HFFc6 (cell line): ENCODE measurements at places on chromosomes 2 and 18. TPM values are rescaled to one million over a fixed set of nuclear protein-coding genes. Genes with fewer than 3 reads are reported as not detected.

SEMA4C gene
- 12.4 and 14.3 TPM in 2 replicates for total RNA-seq

AKAIN1 gene
- total RNA-seq: not detected in 3 replicates

COLEC11 gene
- not detected in 3 replicates for total RNA-seq

GALR1 gene
- not detected in 3 replicates for total RNA-seq

EML6 gene
- total RNA-seq: 0.24 to 1.1 TPM (median 0.37 TPM) in 3 replicates

CXCR4 gene
- total RNA-seq: not detected in 3 replicates

CRYGD gene
- total RNA-seq: not detected in 2 replicates

UGT1A3 gene
- total RNA-seq: not detected in 3 replicates

ASTL gene
- total RNA-seq: 0.17 TPM in 1 of 3 replicates, not detected in the others

SH3RF3 gene
- total RNA-seq: 2.4 to 4.2 TPM (median 2.7 TPM) in 3 replicates

SCYGR4 gene
- not detected in 3 replicates for total RNA-seq

MRPS9 gene
- total RNA-seq: 22.2 to 26.9 TPM (median 26.7 TPM) in 3 replicates

SRD5A2 gene
- not detected in 3 replicates for total RNA-seq

CCL20 gene
- not detected in 3 replicates for total RNA-seq

PROM2 gene
- 0.08 to 0.41 TPM (median 0.27 TPM) in 3 replicates for total RNA-seq

CCDC88A gene
- total RNA-seq: 35.2 to 54.7 TPM (median 45.4 TPM) in 3 replicates

CCDC148 gene
- 0.68 to 1.3 TPM (median 1.2 TPM) in 3 replicates for total RNA-seq

REEP1 gene
- total RNA-seq: 0.21 to 0.26 TPM in 2 of 3 replicates, not detected in the other

SERPINB13 gene
- not detected in 2 replicates for total RNA-seq

TMEM163 gene
- not detected in 2 replicates for total RNA-seq

TMEFF2 gene
- 0.11 TPM in 1 of 3 replicates, not detected in the others for total RNA-seq

BIN1 gene
- 22.6 and 23.5 TPM in 2 replicates for total RNA-seq

ZEB2 gene
- 52.9 to 71.5 TPM (median 57.0 TPM) in 3 replicates for total RNA-seq

GREB1 gene
- total RNA-seq: 0.05 TPM in 1 of 3 replicates, not detected in the others

NCK2 gene
- 17.5 to 20.1 TPM (median 17.5 TPM) in 3 replicates for total RNA-seq

SERPINB12 gene
- not detected in 3 replicates for total RNA-seq

DSG2 gene
- total RNA-seq: not detected in 3 replicates

ATL2 gene
- 23.1 to 27.7 TPM (median 26.9 TPM) in 3 replicates for total RNA-seq

REG1A gene
- not detected in 2 replicates for total RNA-seq

SPATS2L gene
- total RNA-seq: 134 to 200 TPM (median 198 TPM) in 3 replicates

LDLRAD4 gene
- not detected in 3 replicates for total RNA-seq

SPDYA gene
- total RNA-seq: 0.12 to 0.47 TPM in 2 of 3 replicates, not detected in the other

PLEKHH2 gene
- total RNA-seq: 0.19 to 0.55 TPM (median 0.34 TPM) in 3 replicates

CDCA7 gene
- total RNA-seq: 5.2 to 9.1 TPM (median 7.4 TPM) in 3 replicates

MYL12B gene
- 661 to 747 TPM (median 686 TPM) in 3 replicates for total RNA-seq

SDC1 gene
- total RNA-seq: 86.3 and 134 TPM in 2 replicates

CCBE1 gene
- total RNA-seq: 136 to 207 TPM (median 174 TPM) in 3 replicates

GPR45 gene
- not detected in 3 replicates for total RNA-seq

KIF5C gene
- 0.58 to 1.0 TPM (median 0.60 TPM) in 3 replicates for total RNA-seq

ONECUT2 gene
- total RNA-seq: 0.10 to 0.69 TPM (median 0.42 TPM) in 3 replicates

FTCDNL1 gene
- 0.49 to 0.71 TPM (median 0.63 TPM) in 3 replicates for total RNA-seq

LIPG gene
- not detected in 3 replicates for total RNA-seq

GPR75 gene
- total RNA-seq: 1.2 to 1.5 TPM (median 1.3 TPM) in 3 replicates

KLHL41 gene
- total RNA-seq: 0.16 to 0.31 TPM (median 0.23 TPM) in 3 replicates

ERMN gene
- not detected in 3 replicates for total RNA-seq

SLC4A3 gene
- total RNA-seq: 4.5 to 13.8 TPM (median 9.2 TPM) in 3 replicates

ZAP70 gene
- not detected in 3 replicates for total RNA-seq

SCG2 gene
- total RNA-seq: 0.23 to 1.5 TPM (median 1.0 TPM) in 3 replicates

HOXD3 gene
- not detected in 2 replicates for total RNA-seq

OR6B2 gene
- not detected in 3 replicates for total RNA-seq

RFX8 gene
- total RNA-seq: 2.8 to 6.0 TPM (median 5.3 TPM) in 3 replicates

IL36G gene
- not detected in 3 replicates for total RNA-seq

FBXO48 gene
- 0.45 to 0.74 TPM (median 0.45 TPM) in 3 replicates for total RNA-seq

CDKL4 gene
- 0.34 to 0.88 TPM (median 0.58 TPM) in 3 replicates for total RNA-seq

AGAP1 gene
- 12.4 to 17.7 TPM (median 14.1 TPM) in 3 replicates for total RNA-seq

DOK6 gene
- not detected in 3 replicates for total RNA-seq

ABCG8 gene
- total RNA-seq: not detected in 3 replicates

ERBB4 gene
- total RNA-seq: not detected in 2 replicates
